ENCODE measurements at places on chromosomes 7 and 10.

GRCh38 chr10:132467464-132468149 lies 70.0 kb upstream of the INPP5A start:
- no peak for DNase-seq

DNA sequence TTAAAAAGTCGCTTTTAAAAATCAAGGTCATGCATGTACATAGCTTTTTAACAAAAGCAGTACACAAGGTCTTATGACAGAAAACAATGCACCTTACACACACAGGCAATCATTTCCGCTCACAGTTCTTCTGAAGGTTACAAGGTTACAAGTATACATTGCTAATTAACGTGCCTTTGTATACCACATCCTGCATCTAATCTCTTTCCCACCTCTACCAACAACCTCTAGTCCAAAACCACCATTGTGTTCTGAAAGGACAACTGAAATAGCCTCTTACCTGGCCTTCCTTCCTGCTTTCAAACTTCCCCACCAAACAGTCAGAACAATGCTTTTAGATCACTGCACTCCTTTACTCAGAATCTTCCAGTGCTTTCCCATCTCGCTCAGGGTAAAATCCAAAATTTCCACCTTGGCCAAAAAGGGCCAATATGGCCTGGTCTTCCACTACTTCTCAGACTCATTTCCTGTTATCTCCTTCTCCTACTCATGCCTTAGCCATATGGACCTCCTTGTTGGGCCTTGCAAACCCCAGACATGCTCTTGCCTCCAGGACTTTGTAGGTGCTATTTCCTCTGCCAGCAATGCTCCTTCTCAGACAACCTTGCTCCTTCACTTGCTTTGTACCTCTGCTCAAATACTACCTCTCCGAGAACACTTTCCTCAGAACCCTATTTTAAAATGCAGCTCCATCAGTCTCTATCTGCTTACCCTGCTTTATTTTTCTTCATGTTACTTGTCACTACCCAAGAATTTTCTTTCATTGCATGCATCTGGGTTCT lies 205.4 kb downstream of the DNAJC1 start:
- no peak for DNase-seq

GRCh38 chr7:91351374-91351773 lies 87.1 kb downstream of the FZD1 start:
- DNase-seq, result no peak

DNA sequence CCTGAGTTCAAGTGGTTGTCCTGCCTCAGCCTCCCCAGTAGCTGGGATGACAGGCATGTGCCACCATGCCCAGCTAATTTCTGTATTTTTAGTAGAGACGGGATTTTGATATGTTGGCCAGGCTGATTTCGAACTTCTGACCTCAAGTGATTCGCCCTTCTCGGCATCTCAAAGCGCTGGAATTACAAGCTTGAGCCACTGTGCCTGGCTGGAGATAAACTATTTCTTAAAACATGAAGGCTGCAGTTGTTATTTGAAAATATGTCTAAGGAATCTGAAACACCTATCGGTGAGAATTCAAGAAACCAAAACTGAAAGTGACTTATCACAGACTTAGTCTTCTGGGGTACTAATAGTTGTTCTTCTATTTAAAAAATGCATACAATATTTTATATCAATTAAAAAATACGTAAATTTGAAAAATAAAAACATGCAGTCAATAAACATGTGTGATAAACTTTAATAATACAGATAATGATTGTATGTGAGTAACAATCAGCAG lies 176.9 kb upstream of the PRSS58 start:
- DNase-seq, result no peak

GRCh38 chr7:70739646-70740210 lies 392.2 kb upstream of the GALNT17 start:
- DNase-seq, result no peak

DNA sequence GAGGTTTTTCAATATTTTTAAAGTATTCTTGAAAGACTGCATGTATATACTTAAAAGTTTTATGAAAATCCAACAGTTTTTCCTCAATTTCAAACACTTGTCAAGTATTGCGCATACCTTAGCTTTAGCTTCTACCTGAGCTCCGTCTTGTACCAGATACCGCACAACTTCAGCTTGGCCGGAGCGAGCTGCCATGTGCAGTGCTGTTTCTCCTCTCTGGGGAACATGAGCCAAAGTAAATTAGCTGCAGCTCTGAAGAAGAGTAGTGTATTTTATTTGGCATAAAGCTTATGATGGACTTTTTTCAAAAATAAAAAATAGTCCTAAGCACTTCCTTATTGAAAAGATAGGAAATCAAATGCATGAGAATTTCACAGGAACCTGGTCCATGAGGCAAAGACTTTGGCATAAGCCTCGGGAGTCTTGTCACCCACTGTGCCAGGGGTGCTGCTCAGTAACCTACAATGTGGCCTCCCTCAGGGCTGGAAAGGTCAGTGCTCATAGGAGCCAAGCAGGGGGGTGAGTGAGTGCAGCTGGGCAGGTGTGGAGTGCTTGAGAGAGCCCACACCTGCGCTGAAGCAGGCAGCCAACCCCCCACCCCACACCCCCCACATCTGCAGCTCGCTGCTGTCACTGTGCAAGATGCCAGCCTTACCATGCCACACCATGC lies 189.5 kb downstream of the ANK3 start:
- DNase-seq, result no peak

- no peak for DNase-seq
Observed at GRCh38 chr7:30840141-30841024, 69.2 kb downstream of the MINDY4 start.

DNA sequence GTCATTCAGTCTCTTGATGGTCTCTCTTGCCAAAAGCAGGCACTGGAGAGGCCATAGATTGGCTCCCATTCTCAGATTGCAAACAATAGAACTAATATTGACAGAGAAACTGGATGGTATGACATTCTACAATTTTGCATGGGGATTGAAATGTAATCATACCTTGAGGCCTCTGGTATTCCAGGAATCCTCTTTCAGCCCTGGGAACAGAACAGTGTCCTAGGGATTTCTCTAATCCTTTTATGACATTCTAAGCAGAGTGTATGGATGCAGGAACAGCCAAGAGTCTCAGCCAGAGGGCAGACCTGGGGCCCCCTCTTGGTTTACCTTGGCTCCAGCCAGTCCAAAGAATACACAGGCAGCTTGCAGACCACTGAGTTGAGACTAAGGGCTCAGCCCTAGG lies 206.4 kb downstream of the KCNMA1 start:
- DNase-seq, result no peak
